NCI-H1105 treated with DMSO at 0.1 percent for 48 hours (cell line): ENCODE measurements at places on chromosomes 16 and 17.
A peak's percentile ranks its signal among the peaks of the same experiment; 100 is the strongest.

DNA sequence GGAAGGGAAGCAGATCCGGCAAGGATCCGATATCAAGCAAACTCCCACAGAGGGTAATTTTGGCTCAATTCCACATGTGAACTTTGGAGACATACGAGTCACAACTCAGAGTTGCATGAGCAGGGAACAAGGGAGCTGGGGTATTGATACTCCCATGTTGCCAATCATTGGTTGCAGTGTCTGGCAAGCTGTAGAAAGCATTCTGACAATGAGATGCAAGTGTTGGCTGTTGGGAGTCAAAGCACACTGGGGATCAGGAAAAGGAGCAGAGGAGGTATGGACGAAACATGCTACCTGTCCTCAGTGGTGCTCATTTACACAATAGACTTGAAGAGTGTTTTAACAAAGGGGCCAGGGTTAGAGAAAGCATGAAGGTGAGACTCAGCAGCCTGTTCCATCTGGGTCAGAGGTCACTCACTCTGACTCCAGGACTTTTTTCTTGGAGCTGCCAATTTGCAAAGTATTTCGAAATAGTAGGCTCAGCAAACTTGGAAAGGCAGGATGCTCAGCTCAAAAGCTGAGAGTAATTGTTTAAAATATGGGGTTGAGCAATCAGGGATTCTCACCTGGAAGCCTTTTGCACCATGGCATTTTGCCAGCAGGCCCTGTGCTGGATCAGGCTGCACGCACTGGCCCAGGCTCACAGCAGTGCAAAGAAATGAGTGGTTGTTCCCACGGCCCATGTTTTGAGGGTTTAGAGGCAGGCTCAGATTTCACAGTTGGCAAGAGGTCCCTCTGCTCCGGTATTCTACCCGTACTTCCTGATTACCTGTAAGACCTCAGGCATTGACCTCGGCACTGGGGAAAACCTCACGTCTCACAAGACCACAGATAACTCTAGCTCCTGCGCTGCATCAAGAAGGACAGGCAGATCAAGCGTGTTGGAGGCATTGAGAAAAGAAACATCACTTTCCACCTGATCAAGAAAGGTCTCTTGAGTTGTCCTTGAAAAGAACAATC lies 17.6 kb upstream of the NKD1 start:
- peak; percentile 18 for DNase-seq

DNA sequence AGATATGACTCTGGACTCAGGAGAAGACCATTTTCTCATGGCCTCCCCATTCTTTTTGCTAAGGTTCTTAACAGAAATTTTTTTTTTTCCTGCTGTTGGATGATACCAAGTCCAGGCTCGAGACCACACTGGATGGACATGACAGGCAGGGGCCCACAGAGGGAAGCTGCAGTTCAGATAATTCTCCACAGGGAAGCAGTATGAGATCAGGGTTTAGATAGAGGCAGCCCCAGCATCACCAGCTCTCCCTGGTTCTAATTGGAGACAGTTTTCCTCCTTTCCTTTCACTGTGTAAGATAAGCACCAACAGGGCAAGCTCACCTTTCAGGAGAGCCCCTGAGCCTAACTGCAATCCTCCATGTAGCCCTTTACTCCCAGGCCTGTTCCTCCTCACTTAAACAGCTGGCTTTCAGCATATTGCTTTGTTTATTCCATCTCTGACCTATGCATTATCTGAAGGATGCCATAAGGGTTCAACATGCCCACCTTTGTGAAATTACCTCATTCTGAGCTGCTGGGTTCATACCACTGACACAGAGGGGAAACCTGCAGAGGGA lies 108.1 kb downstream of the SNX11 start:
- peak; percentile 11 for DNase-seq

DNA sequence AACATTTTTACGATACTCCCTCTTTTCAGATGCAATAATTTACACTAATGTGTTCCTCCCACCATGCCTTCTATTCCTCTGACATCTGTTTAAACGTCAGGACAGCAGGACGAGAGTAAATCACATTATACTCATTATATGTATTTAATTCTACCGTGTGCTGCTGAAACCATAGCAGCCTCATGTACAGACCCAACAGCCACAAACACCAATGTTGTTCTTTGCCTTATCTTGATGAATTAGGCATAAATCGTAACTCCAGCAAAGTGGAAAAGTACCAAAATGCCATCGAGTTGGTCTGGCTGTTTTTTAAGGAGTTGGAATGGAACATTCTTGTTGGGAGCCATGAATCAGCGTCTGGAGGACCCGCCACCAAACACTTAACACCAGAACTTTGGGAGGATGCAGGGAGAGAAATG lies 82.9 kb upstream of the FOXF1 start:
- DNase-seq, result no peak

- no peak for DNase-seq
These were observed 21.4 kb downstream of the PITPNM3 start for GRCh38 chr17:6534846-6535514.

- no peak for DNase-seq
These were observed 473 bp upstream of the TPPP3 start for GRCh38 chr16:67393788-67394154.

DNA sequence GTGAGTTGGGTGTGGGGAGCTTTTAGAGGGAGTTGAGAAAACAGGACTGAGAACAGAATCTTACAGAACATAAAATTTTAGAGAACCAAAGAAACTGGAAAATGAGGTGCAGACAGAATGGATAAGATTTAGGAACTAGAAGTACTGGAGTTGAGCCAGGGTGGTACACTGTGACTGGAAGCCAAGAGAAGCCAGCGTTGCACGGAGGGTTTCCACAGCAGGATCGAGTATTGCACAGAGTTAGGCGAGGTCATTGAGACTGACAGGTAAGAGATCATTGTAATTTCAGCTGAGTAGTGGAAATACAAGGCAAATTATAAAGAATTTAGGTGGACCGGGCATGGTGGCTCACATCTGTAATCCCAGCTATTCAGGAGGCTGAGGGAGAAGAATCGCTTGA lies 6.6 kb downstream of the GSDMA start:
- no peak for DNase-seq

- DNase-seq, result no peak
These were observed 183.0 kb downstream of the RBFOX3 start for GRCh38 chr17:79427621-79428539.

DNA sequence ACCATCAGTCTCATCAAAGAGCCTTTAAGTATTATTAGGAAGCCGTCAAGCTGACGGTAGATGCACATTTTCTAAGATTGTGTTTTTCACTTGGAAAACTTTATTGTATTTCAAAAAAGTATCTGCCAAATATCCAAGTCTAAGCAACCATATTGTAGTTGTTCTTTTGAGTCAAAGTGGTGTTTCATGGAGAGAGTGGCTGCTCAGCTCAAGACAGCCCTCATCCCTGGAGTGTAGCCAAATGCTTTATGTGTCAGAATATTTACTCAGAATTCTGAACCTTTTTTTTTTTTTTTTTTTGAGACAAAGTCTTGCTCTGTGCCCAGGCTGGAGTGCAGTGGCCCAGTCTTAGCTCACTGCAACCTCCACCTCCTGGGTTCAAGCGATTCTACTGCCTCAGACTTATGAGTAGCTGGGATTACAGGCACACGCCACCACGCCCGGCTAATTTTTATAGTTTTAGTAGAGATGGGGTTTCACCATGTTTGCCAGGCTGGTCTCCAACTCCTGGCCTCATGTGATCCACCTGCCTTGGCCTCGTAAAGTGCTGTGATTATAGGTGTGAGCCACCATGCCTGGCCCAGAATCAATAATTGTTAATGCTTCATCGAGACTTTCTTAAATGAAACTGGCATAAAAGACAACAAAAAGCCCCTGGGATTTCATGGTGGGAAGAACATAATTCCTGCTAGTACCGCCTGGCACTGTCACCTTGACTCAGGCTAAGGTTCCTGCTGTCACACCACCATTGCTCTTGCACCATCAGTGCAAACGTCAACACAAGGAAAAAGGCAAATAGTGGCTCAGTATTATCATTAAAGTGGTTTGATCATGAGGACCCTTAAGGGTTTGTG lies 45.5 kb downstream of the PRKCA start:
- peak; percentile 37 for DNase-seq

DNA sequence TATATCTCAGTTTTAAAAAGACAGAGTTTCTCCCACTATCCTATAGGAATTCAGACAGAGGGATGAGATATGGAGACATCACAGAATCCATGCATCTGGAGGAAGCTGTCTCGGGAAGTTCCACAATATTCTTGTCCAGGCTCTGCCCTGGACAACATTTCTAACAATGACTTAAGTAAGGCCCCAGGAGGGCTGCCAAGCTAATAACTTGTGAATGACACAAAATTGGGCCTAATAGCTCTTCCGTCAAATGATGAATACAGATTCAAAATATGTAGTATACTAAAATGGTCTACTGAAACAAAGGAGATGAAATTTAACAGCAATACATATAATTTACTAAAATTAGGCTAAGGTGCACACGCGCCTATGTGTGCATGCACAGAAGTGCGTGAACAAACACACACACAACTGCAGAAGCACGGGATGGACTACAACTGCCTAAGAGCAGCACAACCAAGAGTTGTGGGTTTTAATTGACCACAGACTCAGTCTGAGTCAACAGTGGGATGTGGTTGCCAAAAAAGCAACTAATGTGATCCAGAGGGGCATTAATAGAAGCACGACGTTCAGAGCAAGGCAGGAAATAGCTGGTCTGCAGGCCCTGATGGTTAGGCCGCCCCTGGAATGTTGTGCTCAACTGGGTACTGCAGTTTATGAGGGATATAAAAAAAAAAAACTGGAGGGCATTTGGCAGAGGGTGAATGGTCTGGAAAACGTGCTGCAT lies 26.3 kb upstream of the HS3ST2 start:
- no peak for DNase-seq

DNA sequence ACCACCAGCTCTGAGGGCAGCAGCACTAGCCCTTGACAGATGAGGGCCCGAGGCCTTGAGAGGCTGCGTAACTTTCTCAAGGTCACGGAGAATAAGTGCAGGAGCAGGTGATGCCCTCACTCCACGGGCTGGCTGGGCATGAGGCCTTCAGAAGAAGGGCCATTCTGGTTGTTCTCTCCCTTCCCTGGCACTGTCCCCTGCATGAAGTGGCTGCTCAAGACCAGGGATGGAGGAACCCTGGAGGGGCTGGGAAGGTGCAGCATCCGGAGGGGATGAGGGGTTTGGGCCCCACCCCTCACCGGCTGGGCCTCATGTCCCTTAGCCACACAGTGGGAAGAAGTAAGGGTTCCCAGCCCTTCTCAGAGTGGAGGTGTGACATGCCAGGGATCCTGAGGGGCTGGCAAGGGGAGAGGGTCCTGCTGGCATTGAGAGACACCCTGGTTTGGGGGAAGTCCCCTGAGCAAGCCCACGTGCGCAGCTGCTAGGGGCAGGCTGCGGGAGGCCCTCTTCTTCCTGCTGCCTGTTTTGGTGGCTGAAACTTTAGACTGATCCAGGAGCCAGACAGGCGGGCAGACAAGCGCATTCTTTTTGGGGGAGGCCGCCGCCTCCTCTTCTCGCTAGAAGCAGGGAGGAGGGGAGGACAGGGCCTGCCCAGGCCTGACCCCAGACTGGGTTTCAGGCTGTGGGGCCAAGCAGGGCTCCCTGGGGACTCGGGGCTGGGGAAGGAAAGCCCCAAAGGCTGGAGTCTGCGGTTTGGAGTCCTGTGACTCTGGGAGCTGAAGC lies 74.0 kb downstream of the N4BP1 start:
- DNase-seq, result peak; percentile 86

GRCh38 chr17:39894681-39895376 lies 23.6 kb downstream of the GSDMB start:
- DNase-seq, result no peak

GRCh38 chr16:27402964-27403600 lies 1.1 kb downstream of the IL21R start:
- no peak for DNase-seq

DNA sequence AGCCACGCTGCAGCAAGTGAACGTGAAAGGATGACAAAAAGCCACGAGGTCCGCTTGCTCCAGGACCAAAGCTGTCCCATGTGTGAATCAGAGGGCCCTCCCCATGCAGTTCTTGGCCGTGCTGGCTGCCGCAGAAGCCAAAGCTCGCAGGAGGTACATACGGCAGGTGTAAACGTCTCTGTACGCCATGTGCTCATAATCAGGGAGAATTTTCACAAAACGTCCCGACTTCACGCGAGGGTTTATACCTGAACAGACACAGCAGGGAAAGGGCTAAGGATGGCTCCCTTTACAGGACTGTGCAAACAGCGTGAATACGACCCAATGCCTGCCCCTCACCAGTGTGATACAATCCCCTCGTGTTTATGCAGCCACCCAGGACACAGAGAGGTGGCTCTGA lies 25.3 kb downstream of the FBXO31 start:
- DNase-seq, result no peak

DNA sequence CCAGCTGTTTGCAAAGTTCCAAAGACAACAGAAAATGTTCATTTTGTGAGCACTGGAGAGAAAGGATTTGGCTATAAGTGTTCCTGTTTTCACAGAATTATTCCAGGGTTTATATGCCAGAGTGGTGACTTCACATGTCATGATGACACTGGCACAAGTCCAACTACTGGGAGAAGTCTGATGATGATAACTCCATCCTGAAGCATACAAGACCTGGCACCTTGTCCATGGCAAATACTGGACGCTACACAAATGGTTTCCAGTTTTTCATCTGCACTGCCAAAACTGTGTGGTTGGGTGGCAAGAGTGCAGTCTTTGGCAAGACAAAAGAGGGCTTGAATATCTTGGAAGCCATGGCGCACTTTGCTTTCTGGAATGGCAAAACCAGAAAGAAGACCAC lies 385.0 kb downstream of the CDH11 start:
- no peak for DNase-seq

DNA sequence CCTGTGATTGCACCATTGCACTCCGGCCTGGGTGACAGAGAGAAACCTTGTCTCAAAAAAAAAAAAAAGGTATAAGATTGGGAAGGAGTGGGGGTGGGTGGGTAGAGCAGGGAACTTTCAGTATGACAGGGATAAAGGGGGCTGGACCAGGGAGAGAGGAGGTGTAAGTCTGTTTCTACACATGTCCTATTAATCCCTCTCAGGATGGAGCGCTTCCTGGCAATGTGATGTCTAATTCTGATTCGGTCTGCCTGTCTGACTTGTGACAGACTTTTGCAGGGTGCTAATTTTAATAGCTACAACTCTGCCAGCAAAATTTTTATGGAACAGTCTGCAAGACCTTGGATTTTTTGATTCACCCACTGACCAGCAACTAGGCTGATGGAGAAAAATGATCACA lies 53.8 kb upstream of the SLC25A19 start:
- DNase-seq, result no peak

DNA sequence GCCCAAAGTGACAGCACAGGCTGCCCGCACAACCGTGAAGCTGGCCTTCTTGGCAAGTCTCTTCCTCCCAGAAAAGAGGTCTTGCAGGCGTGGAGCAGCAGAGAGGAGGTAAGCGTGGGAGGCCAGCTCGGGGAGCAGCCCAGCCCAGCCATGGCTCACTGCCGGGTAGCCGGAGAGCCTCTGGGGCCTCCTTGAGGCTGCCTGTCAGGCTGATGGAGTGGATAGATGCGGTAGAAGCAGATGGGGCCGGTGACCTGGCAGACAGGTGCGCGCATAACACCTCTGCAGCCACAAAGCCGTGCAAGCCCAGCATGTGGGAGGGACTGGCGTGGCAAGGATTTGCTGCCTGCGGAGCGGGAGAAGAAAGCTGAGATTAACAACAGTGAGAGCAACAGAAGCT lies 17.1 kb upstream of the DOK4 start:
- DNase-seq, result peak; percentile 30

GRCh38 chr16:57591870-57592485 lies 36.5 kb upstream of the ADGRG1 start:
- no peak for DNase-seq

- no peak for DNase-seq
These were observed 24.0 kb downstream of the IGF2BP1 start for GRCh38 chr17:49021095-49021767.
